ENCODE measurements at places on chromosomes 13 and 19.
A peak's percentile ranks its signal among the peaks of the same experiment; 100 is the strongest.

DNA sequence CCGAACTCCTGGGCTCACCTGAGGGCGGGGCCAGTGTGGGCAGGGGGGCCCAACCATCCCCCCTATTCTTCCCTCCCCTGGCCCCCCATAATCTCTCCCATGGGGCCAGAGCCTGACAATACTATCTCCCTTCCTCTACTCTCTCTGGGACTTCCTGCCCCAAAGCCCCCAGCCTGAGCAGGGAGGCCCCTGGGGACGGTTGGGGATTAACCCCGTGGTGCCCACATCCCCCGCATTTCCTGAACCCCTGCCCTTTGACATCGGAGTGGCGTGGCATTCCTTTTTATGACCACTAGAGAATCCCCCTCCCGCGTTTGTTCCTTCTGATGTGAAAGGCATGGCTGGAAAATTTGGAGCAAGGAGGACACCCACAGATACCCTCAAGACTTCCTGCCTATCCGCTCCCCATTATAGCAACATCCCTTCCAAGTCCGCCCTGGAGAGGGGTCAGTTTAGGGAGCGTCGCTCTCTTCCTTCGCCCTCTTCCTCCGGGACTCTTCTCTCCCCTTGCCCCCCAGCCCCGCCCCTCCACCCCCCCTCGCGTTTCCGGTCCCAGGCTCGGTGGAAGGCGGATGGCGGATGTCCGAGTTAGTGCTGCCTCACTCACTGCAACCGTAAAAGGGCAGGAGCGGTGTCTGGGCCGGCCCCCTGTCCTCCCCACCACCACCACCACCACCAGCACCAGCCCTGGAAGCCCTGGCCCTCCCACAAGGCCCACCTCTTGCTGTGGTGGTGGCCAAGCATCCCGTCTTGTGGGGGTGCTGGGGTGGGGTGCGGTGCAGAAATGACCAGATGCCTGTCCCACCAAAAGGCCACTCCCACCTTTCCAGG is 1.8 kb downstream of the VASP start:
- DNase-seq, result peak; percentile 66

GRCh38 chr19:5048091-5048726 is 79.3 kb downstream of the KDM4B start:
- DNase-seq, result peak; percentile 89

DNA sequence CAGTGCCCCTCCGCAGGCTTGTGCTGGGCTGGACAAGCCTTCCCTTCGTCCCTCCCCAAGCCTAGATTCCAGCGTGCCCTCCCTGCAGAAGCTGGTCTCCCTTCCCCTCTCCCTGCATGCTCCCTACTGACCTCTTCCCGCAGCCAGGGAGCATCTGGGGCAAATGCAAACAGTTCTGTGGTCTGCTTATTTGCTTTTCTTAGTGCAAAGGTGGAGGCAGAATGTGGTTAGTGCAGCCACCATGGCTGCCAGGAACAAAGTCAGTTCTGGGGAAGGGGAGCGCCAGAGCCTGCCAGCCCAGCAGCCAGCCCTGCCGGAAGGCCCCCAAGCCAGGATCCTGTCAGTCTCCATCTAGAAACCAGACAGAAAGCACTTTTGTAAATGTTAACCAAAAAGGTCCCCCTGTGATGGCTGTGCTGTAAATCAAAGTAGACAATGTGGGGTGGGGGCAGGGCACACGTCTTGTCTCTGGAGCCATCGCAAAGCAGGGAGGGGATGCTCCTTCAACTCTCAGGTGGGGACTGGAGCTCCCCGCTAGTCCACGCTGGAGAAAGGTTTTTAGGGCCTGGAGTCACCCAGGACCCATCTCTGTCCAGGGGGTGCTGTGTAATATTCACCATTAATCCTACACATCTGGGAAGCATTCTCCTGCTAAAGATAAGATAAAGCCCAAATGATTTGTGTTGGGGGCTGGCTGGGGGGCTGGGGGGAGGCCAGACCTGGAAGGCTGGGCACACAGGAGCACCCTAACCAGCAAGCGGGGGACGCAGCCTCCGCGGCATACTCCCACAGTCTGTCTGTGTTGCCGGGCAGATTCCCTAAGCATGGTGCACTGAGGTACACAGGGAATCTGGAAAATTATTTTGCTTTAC is 30.9 kb downstream of the SERP2 start:
- peak; percentile 38 for DNase-seq

DNA sequence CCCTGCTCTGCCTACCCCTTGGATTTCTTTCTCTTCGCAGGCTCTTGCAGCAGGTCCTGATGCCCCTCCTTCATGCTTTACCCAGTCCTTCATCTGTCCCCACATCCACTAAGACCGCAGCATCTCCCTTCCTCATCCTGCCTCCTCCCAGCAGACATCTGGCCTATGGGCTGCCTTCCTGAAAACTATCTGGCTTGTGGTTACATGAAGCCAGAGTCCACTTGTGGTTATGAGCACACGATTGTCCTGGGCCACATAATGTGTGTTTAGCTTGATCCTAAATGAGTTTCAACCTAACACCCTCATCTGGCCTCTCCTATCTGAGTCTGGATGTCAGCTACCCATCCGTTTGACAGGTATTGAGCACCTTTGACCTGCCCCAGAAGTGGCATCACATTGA is 5.5 kb upstream of the ZNF175 start:
- DNase-seq, result no peak

- DNase-seq, result no peak
Observed at GRCh38 chr13:50389726-50390125, 374.5 kb downstream of the KCNRG start.

DNA sequence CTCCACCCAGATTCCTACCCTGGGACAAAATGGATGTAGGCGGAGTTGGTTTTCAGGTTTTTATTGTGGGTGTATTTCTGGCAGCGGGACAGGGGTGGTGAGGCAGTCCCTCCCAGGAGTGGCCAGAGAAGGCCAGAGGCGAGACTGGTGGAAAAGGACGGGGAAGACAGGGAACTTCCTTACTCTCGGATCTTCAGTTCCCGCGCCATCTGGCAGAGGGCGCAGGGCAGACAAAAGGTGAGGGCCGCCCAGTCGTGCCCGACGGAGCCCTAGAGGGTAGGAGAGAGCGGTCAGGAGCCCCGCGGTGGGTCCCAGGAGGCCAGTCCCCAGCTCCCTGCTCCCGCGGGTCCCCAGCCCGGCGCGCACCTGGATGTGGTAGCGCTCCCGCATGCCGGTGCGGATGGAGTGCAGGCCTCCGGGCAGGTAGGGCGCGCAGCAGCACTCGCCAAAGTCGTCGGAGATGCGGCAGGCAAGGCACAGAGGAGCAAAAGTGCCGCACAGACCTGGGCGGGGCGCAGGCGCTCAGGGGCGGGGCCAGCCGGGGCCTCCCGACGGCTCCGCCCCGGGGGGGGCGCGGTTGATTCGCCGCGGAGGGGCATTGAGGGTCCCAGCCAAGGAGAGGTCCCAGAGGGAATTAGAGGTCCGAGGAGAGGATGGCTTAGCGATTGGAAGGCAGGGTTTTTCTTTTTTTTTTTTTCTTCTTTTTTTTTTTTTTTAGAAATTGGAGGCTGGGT is 3.0 kb downstream of the CNFN start:
- DNase-seq, result peak; percentile 82

DNA sequence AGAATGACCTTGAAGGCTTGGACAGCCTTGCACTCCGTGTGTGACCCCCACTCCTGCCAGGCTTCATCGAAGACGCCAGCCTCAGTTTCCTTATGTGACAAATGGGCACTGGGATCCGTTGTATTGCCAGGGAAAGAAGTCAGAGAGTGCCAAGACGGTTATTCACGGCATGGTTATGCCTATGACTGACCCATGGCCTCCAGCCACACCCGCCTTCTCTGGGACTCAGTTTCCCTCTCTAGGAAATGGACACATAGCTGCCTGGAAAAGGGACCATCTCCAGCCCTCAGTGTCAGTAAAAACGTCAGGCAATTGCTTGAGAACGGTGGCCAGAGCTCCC is 915 bp upstream of the UBE2S start:
- DNase-seq, result no peak

DNA sequence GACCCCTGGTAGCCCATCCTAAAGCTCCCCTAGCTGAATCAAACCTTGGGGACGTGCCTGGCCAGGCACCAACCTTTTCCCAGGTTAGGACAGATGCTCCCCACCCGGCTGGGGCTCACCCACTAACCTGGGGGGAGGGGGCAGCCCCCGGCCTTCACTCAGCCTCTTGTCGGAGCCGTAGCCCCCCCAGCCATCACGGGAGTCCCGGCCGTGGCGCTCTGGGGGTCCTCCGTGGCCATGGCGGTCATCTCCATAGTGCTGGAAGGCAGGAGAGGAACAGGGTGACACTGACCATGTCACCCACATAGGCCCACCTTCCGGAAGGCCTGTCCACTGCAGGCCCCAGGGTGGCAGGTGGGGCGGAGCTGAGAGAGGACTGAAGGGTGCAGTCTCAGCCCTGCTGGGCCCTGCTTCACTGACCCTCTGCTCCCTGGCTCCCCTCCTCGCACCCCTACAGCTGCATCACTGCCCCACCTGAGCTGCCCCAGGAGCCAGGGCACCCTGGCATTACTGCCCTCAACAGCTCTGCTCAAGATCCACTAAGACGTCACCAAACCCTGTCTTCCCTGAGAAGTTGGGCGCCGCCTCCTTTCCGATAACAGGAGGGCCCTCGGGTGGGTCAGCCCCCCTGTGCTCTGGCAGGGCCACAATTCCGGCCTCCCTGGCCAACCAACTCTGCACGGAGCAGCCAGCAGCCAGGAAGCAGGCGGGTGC is 22.6 kb upstream of the TINCR start:
- no peak for DNase-seq

DNA sequence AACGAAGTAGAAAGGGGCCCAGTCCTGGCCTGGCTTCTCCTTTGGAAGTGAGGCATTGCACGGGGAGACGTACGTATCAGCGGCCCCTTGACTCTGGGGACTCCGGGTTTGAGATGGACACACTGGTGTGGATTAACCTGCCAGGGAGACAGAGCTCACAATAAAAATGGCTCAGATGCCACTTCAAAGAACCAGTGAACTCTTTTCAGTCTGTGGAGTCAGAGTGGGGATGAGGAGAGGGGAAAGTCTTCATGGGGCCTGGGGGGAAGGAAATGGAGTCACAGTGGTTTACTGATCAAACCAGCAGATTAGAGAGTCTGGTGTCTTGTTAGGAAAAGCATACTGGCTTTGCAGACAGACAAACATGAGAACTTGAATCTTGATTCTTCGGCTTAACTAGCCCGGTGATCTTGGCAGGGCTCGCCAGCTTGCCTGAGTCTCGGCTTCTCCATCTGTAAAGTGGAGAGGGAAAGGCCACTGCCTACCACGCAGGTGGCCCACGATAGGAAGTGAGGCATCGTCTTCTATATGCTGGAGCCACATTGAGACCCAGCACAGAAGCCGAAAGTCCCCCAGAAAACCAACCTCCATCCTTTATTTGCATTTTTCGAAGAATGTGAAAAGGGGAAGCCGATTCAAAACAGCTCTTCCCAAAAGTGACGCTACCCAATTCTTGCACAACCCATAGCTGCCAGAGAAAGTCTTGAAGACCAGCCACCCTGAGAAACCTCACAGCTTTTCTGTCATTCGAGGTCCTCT is at the start of gene FFAR1:
Gene FFAR1, plus strand, starts transcription at position 732 of the 759 bp plus-strand sequence. CDS start 3,650 bp downstream, outside the sequence.
- no peak for DNase-seq

DNA sequence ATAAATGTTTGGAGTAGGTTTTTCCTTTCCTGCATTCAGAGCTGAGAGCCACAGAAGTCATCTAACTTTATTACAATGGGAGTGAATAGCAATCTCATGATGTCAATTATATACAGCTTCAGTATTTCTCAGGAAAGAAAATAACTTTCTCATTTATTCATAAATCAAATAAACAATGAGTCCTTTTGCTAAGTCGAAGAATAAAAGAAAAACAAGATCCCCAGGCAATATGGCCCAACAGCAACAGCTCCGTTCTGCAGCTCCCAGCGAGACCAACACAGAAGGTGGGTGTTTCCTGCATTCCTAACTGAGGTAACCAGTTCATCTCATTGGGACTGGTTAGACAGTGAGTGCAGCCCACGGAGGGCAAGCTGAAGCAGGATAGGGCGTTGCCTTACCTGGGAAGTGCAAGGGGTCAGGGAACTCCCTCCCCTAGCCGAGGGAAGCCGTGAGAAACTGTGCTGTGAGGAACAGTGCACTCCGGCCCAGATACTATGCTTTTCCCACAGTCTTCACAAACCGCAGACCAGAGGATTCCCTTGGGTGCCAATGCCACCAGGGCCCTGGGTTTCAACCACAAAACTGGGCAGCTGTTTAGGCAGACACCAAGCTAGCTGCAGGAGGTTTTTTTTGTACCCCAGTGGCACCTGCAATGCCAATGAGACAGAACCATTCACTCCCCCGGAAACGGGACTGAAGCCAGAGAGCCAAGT is 128.2 kb downstream of the SLITRK1 start:
- DNase-seq, result no peak

- DNase-seq, result no peak
Observed at GRCh38 chr13:45219123-45219891, 18.5 kb upstream of the KCTD4 start.

GRCh38 chr13:68897331-68897928 is 1210.2 kb upstream of the ATXN8OS start:
- DNase-seq, result no peak

GRCh38 chr19:16002406-16003384 is 53.9 kb downstream of the OR10H4 start:
- DNase-seq, result no peak

DNA sequence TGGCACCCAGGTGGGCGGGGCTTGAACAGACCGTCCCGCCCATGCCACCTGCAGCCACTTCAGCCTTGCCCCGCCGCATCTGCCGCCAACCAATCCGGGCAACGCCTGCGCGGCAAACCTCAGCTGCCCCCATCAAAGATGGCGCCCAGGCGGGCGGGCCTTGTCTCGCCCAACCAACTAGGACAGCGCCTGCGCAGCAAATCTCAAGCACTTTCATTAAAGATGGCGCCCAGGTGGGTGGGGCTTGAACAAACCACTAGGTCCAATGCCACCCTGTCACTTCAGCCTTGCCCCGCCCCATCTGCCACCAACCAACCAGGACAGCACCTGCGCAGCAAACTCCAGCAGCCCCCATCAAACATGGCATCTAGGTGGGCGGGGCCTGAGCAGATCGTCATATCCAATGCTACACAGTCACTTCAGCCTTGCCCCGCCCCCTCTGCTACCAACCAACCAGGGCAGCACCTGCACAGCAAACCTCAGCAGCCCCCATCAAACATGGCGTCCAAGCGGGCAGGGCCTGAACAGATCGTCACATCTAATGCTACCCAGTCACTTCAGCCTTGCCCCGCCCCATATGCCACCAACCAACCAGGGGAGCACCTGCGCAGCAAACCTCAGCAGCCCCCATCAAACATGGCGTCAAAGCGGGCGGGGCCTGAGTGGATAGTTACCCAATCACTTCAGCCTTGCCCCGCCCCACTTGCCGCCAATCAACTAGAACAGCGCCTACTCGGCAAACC is 1.4 kb downstream of the PEG3 start:
- no peak for DNase-seq

GRCh38 chr19:35143231-35143715 is at the start of gene FXYD7:
Gene FXYD7 (plus strand): TSS chr19:35143255. CDS start chr19:35143334, 79 bp downstream.
- peak; percentile 56 for DNase-seq

DNA sequence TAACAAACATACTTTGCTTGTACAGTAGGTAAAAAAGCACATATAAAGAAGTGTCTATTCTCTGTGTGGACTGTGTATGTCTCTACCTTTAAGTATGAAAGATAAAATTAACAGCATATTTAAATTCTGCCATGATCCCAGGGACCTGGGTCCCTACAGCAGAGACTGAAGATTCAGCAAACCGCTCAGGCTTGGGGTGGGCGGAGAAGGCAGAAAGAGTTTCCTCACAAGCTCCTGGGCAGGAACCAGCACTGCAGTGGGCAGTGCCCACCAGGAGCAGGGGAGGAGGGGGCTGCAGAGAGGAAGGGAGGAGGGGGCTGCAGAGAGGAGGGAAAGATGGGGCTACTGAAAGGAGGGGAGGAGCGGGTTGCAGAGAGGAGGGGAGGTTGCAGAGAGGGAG is 44.6 kb upstream of the GRTP1 start:
- no peak for DNase-seq

Data from nephron progenitor cell (in vitro differentiated cells).